Esophagus muscularis mucosa (tissue), 4 donors: ENCODE measurements at places on chromosomes 1 and 21. TPM values are rescaled to one million over a fixed set of nuclear protein-coding genes. Genes with fewer than 3 reads are reported as not detected.

- no peak for DNase-seq
Observed at GRCh38 chr1:48743480-48743879, 33.2 kb downstream of the BEND5 start.

- DNase-seq = no peak
Observed at GRCh38 chr1:203044546-203045250, 18.4 kb downstream of the PPFIA4 start.

GRCh38 chr1:176880955-176881595, 283.4 kb downstream of the ASTN1 start:
- DNase-seq = no peak

DNA sequence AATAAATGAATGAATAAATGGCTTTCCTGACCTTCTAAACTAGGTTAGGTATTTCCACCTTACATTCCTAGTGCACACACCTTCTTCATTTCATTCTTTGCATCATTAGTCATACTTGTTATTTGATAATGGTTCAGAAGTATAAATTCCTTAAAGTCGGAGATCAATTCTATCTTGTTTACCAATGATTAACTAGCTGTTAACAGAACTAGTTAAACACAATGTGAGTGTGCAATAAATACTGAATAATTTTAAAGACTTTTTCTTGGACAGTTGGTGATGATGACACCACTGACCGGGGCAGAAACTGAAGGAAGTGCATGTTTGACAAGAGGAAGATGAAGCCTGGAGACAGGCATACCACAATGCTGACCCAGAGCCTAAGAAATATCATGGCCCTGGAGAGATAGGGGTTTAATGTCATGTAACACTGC, 207.1 kb upstream of the DEPDC1 start:
- no peak for DNase-seq

DNA sequence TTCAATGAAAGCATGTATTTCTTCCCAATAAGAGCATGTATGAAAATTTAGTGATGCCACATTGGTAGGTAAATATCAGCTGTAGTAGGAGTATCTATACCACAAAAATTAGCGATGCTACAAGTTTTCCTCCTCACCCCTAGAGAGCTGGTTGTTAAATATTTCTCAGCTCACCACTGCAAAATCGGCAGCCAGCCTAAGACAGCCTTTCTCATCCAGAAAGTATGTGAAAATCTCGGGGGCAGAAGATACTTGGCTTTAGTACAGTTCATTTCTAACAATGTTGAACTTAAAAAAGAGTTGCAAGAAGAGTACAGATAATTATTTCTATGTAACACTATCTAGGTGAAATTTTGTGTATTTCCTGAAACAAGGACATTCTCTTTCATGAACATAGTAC, 235.4 kb downstream of the TPR start:
- DNase-seq = no peak

- no peak for DNase-seq
Observed at GRCh38 chr1:234970731-234971476, 157.7 kb downstream of the TOMM20 start.

DNA sequence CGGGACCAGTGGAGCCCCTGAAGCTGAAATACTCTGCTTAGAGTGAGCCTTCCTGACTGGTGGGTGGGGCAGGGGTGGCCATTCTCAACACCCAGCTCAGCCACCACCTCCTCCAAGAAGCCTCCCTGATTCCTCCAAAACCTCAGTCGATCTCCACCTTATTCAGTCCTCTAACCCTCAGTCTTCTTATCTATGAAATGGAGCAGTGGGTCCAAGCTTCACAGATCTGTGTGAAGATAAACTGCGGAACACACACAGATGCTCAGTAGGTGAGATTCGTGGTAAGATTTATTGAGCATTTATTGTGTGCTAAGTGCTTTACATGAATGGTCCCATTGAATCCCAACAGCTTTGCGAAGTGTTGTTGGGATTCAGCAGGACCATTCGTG, 93.1 kb upstream of the RUNX3 start:
- no peak for DNase-seq

GRCh38 chr1:199948587-199949280, 78.8 kb upstream of the NR5A2 start:
- DNase-seq = no peak

- no peak for DNase-seq
Observed at GRCh38 chr1:150406483-150406882, 42.5 kb downstream of the RPRD2 start.

DNA sequence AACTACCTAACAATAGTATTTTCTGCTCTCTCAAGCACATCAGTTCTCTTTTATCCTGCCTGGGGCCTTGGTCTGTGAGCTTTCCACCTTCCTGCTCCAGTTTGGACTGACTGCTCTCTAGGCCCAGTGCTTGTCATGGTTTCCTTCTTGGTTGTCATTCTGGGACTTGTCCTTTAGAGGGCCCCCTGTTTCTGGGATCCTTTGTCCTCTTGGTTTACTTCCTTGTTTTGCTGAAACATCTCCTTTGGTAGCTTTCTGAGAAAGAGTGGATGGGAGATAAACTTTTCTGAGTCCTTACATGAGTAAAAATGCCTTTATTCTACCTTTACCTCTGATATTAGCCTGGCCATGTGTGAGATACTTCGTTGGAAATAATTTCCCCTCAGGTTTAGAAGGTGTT, 4.7 kb downstream of the SLC1A7 start:
- DNase-seq = no peak

GRCh38 chr1:224014330-224014649, 99.6 kb upstream of the FBXO28 start:
- DNase-seq = no peak

GRCh38 chr21:17537299-17537698, 24.5 kb downstream of the CXADR start:
- DNase-seq = no peak

NTNG1 gene
- 4.2 TPM for total RNA-seq

C1orf87 gene
- total RNA-seq = not detected

EFNA1 gene
- total RNA-seq = 31.3 TPM

RAB3B gene
- total RNA-seq = 1.3 TPM
